Stimulated activated CD8-positive, alpha-beta memory T cell treated with anti-CD3 and anti-CD28 coated beads, Interleukin-12 subunit alpha, Interleukin-12 subunit beta, amount 100 ng/mL, for 4 hours (primary cell): ENCODE measurements at places on chromosomes 3 and 15.

DNA sequence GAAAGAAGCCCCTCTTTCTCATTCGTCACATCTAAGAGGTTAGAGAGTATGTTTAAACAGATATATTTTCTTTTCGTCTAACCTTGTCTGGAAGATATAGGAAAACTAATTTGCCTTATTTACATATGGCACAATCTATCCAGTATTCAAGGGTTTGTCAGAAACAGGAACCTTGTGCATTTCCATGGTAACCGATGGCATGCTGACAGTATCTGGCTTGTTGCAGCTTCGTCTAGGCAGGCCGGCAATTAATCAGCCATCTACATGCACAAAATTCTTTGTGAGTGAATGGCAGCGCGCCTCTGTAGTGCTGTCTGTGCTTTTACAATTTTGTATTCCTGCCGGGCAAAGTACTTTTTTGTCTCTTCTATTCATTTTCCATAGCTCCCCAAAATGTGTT is 294.0 kb upstream of the SOX2 start:
- DNase-seq = no peak

DNA sequence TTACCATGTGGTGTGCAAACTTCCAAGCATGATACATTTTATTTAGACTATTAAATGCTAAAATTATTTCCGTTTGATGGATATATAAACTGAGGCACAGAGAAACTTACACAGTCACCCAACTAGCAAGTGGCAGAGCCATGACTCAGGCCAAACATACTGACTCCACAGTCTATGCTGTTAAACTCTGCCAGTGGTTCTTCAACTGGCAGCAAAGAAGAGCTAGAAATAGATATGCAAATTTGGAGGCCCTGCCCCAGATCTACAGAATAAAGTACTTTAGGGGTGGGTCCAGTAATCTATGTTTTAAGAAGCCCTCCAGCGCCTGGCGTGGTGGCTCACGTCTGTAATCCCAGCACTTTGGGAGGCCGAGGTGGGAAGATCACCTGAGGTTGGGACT is 400.0 kb downstream of the FOXP1 start:
- no peak for DNase-seq

DNA sequence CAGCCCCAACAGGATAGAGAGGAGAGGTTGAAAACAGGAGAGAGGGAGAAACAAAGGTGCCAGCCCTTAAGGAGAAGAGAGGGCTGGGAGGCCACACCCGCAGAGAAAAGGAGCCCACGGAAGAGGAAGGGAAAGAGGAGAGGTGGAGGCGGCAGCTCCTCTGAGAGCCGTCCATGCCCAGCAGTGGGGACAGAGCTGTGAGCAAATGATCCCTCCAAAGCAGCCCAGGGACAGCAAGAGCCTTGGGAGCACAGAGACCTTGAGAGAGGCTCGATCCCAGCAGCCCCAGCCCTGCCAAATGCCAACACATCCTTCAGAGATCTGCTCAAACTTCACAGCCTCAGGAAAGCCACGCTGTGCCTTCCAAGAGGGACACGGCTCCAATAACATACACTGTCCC is 66.7 kb upstream of the CORO2B start:
- no peak for DNase-seq

DNA sequence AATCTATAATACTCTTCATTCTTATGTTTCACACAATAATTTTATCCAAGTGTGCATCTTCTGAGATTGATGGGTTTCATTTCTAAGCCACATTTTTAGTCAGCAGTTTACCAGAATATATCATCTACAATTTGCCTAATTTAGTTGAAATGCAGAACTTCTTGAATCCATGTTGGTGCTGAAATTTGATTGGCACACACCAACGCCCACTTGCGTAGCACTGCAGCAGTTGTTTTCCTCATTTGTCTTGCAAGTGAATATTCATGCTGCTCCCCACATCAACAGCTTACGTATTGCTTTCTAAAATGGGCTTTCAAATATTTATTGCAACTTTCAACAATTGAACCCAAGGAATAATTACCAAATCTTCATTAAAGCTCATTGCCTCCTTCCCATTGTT is 87.8 kb upstream of the CTDSPL start:
- DNase-seq = no peak

DNA sequence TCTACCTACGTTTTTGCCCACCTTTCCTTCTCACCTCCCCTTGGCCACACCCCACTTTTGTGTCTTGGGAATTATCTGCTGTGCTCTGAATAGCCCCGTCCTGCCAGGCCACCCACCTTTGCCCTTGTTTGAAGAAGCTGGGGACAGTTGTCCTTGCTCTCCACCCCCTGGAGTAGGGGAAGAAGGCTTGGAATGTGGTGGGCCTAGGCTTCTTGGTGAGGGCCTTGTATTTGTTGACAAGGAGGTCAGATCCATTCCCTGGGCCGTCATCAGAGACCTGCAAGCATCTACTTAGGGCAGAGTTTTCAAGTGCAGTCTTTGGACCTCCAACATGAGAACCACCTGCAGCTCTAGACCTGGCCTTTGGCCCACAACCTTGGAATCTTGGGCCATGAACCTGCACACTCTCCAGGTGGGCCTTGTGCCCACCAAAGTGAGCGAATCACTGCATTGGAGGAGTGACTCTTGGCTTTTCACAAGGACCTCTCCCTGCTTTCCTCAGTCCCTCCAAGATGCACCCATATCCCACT is 160.6 kb downstream of the APBA2 start:
- no peak for DNase-seq

DNA sequence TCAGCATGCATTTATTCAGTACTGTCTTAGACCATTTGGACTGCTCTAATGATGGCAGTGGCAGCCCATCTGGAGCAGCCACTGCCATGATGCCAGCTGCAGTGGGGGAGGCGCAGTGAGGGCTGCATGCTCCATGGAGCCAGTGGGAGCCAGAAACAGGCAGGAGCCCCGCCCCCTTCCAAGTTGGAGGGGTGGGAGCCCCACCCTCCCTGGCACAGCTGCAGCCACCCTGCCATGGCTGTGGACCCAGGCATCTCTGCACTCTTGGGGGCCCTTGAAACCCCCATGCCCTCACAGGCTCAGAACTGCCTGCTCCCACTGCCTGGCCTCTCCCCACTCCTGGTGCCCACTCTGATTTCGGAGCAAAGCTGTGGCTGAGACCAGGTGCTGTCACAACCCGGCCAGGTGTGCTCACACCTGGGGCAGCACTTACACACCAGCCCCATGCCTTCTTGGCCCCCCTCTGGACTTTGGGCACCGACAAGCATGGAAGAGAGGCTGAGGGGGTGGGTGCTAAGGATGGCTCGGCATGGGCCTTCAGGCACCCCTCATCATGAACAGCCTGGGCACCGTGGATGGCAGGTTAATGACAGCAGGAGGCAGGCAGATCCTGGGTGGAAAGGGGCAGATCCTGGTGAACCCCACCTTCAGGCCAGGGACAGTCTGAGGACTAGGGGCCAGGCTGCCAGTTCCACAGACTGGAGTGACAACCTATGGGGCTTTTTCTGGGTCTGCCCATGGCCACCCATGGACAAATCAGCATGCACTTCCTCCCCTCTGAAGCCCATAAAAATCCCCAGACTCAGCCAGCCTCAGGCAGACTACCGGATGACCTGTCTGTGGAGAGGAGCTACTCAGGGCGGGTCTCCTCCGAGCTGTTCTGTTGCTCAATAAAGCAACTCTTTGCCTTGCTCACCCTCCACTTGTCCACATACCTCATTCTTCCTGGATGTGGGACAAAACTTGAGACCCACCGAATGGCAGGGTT is 18.3 kb downstream of the TBC1D21 start:
- no peak for DNase-seq
